ENCODE measurements at places on chromosomes 5 and 9.

GRCh38 chr5:17816944-17817343, 182.7 kb downstream of the TAF11L14 start:
- no peak for DNase-seq

GRCh38 chr5:23029290-23029689, 176.1 kb upstream of the CDH12 start:
- no peak for DNase-seq

DNA sequence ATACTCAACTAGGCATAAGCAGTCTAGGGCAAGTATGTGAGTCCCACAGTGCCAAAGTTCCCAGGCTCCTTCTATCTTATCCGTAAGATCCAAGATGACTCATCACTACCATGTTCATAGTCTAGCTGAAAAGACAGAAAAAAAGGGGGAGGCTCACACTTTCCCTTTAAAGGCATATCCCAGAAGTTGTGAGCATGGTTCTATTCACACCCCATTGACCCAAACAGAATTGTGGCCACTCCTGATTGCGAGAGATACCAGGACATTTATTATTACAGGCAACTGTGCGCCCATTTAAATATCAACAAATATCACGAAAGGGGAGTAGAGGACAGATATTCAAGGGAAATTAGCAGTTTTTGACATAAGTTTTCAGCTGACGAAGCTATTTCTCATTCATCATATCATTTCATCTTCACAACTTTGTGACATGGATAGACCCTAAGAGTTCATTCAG, 8.1 kb upstream of the PFDN1 start:
- no peak for DNase-seq

DNA sequence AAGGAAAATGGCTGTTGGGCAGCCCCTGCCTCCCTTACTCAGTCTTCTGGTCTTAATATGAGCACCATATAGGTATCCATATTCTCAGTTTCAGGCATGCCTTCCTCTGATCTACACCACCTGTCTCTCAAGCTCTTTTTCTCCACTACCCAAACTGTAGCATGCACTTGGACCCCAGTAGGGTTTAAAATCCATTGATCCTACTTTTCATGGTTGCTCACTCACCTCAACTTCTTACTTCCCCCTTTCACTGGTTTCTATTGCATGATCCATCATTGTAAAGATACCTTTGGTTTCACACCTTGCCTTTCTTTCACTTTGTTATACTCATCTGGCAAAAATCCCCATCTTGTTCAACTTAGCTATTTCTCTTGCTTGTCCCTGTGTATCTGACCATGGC, 159.4 kb downstream of the KDM4C start:
- DNase-seq, result no peak

DNA sequence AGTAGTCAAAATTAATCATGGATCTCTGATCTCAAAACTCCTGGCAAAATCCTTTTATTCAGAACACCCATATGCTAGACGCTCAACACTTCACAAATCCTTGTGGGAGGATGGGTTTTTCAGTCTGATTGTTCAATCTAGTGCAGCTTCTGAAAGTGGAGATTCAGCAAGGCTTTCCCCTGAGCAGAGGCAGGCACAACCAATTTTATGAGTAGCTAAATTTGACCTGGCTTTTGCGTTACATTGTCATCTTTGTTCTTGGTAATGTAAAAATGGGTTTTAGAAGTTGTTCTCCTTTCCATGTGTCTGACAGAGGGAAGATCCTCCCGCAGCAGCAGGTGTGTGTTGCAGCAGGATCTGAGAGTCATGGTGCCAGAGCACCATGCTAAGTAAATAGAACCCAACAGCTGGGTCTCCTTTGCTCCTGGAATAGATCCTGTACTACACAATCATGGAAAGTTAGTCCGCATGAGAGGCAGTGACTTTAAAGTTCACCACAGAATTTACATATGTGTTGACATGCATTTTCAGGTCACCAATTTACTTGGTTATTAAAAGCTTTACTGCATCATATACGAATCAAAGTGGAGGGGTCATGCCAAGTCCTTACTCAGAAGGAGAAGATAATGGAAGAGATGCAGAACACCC, 70.1 kb upstream of the MEF2C start:
- no peak for DNase-seq

- DNase-seq, result no peak
These were observed 37.2 kb upstream of the OTULIN start for GRCh38 chr5:14627270-14627669.

DNA sequence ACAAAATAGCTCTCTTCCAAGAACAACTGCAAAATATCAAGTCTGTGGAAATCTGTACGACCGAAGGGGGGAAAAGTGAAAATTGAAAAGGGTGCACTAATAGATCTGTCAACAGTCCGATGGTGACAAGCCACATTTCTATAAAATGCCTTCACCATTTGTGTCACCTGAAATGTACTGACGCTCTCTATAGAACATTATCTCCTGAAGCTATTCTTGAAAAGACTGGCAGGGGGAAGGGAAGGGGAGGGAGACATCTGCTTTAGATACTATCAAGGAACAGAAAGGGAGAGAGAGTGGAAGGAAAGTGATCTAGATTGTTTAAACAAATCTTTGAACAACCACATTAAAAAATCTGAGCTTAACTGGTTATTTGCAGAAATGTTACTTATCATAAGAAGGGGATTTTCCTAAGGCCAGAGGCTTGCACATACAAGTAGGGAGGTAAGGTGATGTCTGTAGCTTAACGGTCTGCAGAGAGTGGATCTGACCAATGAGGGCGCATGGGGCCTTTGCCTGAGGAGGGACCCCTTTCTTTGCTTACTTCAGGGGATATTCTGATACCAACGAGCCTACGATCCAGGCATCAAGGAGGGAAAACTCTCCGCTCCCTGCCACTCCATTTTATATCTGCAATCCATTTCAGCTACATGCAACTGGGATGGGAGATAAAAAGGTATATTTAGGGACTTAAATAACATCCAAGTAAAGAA, 92.1 kb downstream of the CRB2 start:
- DNase-seq, result no peak

DNA sequence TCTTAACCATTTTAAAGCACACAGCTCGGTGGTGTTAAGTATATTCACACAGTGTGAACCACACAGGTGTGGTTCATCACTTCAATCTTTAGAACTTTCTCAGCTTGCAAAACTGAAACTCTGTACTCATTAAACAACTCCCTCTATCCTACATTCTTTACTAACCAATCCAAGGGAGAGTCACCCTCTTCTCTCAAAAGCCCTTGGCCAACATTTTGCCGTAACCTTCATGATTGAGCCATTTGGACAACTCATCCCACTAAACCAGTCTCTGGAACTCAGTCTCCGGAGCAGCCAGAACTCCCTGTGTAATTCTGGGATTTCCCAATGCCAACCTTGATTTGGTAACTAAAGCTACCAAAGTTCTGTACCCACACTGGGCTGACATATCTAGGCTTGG, 84.7 kb downstream of the TTC39B start:
- DNase-seq, result no peak

DNA sequence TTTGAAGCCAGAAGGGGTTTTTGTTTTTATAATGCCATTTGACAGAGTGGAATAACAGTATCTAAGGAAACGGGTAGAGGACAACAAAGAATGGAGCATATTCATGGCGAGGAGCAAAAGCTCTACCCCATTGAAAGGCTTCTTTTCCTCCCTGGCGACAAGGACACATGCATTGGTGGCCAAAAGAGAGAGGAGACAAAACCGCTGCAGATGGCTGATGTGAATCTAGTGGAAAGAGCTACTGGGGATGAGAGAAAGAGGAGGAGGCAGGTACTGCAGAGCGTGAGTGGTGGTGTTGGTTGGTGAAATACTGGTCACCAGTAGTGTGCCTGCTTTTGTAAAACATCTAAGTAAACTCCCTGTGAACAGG, 491 bp downstream of the APC start:
- peak; percentile 32 for DNase-seq

- no peak for DNase-seq
These were observed 10.0 kb downstream of the OTULINL start for GRCh38 chr5:14591548-14591947.

GRCh38 chr5:77498952-77499351, 6.8 kb upstream of the WDR41 start:
- DNase-seq, result no peak

GRCh38 chr9:129007766-129008468, 20.2 kb downstream of the SH3GLB2 start:
- DNase-seq, result no peak

DNA sequence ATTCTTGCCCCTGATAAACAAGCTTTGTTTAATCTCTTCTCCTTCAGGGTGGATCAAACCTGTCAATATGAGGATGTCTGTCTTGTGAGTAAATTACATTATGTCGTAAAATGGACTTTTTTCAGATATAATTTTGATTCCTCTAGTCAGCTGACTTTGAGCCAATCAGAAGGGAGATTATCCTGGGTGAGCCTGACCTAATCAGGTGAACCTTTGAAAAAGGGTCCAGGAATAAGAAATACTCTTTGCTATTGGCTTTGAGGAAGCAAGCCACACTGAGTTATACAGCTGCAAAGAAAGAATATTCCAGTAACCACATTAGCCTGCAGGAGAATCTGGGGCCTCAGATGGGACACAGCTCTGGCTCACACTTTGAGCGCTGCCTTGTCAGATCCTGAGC, 304.3 kb upstream of the ARRDC3 start:
- DNase-seq, result no peak

DNA sequence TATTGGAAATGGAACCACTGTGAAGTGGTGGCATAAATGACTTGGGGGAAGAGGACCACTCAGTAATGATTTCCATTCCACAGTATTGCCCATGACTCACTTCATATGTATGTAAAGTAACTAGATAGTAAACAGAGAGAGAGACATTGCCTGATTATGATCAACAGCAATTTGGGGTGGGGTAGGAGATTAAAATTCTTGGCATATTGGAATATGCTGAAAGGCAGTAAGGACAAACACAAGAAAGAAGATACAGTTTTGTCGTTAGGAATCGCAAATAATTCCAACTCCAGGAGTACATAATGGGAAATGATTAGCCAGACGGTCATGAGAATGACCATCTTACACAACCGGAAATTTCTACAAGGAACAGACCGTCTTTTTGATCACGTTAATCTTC, 1.5 kb upstream of the HMGCS1 start:
- DNase-seq, result no peak

DNA sequence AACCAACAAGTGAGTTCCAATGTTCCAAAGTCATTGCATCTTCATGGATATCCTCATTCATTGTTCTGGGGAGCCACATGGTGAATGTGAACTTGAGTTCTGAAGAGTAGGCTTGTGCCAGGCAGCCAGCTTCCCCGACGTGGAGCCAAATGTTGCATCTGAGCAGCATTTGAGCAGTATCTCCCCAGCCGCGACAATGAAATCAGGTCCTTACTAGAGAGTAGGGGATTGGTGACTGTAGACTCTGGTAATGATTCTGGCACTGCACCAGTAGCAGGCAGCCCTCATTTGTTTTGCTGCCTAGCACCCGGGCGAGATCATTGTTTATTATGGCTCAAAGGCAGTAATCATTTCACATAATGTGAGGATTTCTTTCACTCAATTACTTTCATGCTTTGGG, 451.4 kb upstream of the C9orf72 start:
- DNase-seq, result no peak

DNA sequence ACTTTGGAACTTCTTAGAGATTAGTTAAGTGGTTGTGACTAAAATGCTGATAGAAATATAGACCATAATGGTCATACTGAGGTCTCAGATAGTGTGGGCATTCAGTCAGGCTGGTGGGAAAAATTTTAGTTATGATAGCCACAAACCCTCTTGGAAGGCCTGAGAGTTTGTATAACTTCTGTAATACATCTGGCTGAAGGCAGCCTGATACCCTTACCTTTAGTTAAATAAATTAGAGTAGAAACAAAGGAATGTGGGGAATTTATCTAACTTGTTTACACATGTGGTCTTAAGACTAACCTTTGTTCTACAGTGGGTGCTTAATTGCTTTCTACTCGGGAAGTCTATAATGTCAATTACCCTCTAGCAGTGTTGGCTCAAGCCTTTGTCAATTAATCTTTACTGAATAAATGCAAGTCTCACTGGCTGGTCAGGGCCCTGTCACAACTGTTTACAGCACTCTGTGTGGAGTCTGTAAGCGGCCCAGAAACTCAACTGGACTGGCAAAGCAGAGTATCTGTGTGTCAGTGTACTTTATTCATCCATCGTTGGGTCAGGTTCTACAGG, 184.0 kb downstream of the FBXO4 start:
- no peak for DNase-seq

- DNase-seq, result no peak
These were observed 35.4 kb downstream of the SHC3 start for GRCh38 chr9:89143266-89143665.

DNA sequence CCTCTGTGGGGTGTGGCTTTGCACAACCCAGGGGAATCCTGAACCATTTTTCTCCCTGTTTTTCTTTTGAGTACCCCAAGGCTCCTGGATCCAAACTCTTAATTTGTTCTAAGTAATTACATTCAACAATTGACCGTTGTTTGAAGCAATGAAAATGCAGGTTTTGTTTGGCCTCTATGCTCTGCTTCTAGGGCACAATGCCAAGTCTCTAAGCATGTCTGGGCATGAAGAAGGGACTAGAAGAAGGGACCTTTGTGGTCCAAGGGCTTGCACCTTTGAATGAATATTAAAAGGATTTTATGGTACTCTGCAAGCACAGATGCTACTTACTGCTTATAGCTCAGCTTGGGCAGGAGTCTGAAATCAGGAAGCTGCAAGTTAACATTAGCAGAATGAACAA, 6.6 kb upstream of the ENC1 start:
- no peak for DNase-seq

GRCh38 chr9:121956808-121957207, 136.3 kb downstream of the TTLL11 start:
- DNase-seq, result no peak

DNA sequence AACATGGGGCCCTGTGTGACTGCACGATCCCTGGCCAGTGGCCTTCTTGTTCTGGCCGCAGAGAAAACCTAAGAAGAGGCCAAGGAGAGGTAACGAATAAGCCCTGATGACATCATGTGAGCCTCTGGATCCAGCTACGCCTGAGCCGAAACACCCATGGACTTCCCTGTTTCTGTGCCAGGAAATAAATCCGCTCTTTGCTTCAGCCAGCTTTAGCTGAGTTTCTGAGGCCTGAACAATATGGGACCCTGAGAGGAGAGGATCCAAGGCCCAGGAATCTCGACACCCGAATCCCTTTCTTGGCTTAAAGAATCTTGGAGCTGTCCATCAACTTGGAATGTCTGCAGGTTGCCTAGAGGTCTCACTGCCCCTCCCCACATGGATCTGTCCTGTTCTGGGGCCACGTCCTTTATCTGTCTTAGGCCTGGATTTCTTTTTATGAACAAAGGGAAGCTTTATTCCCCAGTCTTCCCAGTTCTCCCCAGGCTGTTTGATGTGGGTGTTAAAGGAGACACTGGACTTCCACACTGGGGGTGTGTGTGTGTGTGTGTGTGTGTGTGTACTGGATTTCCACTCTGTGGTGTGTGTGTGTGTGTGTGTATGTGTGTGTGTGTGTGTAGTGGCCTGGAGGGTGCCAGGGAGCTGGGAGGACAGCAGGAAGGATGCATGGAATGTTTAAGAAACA, 13.7 kb downstream of the IER5L start:
- no peak for DNase-seq

DNA sequence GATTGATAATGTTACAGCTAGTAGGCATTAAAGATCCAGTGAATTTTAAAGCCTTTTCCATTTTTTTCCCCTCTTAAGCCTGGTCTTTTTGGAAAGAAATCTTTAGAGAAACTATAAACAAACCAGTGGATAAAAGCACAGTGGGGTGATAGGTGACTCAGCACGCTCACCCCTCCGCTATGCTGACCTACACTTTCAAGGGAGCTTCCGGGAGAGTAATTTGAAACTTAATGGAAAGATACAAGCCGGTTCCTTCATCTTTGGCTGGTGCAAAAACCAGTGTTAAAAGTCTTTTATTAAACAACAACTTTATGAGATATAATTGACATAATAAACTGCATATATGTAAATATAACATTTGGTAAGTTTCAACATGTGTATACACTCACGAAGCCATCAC, 27.0 kb upstream of the ALDOB start:
- no peak for DNase-seq
